ENCODE measurements at places on chromosomes 1 and 21.

- no peak for DNase-seq
Observed at GRCh38 chr1:106986603-106987002, 69.9 kb upstream of the PRMT6 start.

DNA sequence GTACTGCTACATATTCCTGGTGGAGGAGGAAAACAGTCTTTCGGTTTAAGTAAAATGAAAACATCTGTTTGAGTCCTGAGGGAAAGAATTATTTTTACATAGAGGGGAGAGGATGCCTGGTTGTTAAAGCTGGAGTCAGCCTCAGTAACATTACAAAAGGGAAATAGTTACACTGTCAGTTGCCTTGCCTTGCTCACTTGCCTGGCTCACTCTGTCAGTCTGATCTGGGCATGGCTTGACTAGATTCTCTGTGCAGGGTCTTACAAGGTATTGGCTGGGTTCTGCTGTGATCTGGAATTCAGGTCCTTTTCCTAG, 8.4 kb upstream of the UBE2U start:
- DNase-seq = no peak

- DNase-seq = no peak
Observed at GRCh38 chr21:42397746-42398394, 2.0 kb upstream of the TMPRSS3 start.

DNA sequence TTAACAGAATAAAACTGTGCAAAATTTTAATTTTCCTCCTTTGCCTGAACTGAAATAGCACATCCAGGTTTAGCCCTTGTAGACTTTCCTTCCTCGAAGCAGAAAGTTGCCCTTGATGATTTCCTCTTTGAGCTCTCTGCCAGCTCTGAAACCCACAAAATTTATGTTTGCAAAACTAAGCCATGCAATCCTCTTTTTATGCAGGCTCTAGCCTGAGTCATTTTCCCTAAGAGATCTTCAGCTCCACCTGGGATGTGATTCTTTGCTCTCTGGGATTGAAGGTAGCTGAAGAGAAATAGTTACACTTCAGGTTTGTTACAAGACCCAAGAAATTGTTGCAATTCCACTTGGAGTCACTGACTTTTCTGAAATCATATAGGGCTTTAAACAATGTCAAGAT, 1.4 kb upstream of the F3 start:
- no peak for DNase-seq

GRCh38 chr21:41974752-41975053, 20.9 kb upstream of the C2CD2 start:
- DNase-seq = no peak

DNA sequence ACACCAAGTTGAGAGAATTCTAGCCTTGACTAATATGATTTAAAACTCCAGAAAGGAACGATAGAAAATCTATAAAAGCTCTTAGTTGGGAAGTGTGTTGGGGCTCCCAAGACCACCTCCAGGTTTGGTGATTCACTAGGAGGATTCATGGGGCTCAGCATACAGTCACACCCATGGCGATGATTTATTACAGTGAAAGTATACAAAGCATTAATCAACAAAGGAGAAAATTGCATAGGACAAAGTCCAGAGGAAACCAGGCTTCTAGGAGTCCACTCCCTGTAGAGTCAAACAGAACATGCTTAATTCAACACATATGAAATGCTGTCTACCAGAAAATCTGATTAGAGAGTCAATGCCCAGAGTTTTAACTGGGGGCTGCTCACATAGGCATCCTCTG, 4.8 kb downstream of the CDCA8 start:
- no peak for DNase-seq

- no peak for DNase-seq
Observed at GRCh38 chr1:117928881-117929342, 509 bp downstream of the GDAP2 start.

DNA sequence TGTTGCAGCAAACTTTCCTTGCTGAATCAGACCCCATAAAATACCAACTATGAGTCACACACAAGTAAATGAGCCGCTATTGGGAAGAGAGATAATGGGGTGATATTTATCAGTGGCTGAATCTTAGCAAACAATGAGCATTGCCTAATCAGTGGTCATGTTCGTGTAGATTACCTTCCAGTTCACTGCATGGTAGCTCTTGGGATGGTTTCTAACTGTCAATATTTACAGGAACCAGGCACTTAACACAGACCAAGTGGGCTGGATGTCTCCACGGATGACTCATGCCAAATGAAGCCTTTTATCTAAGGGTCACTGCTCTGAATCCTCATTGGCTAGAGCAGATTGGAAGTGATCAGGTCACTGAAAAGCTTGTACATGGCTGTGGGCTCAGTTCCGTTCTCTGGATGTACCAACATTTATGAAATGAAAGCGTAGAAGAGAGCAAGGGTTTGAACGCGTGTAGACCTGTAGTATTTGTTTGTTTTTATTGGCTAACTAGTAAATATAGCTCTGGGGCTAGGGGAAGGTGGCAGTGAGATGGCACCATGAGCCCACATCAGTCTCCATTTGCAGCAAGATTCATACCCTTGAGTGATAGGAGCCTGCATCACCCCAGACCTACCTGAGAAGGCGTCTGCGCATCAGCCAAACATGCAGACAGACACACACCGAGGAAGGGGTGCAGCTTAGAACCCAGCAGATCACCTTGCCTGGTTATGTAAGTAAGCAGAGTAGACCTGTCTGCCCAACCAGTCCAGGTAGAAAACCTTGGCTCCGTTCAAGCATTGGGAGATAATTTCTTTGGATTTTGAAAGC, 153.3 kb downstream of the TOMM20 start:
- DNase-seq = no peak

GRCh38 chr1:87979079-87979478, 650.4 kb downstream of the LMO4 start:
- DNase-seq = no peak

GRCh38 chr1:202565890-202566602, 144.2 kb downstream of the SYT2 start:
- DNase-seq = no peak

Measured in CD4-positive, alpha-beta memory T cell (primary cell).